ENCODE measurements at places on chromosomes 12 and 14.

DNA sequence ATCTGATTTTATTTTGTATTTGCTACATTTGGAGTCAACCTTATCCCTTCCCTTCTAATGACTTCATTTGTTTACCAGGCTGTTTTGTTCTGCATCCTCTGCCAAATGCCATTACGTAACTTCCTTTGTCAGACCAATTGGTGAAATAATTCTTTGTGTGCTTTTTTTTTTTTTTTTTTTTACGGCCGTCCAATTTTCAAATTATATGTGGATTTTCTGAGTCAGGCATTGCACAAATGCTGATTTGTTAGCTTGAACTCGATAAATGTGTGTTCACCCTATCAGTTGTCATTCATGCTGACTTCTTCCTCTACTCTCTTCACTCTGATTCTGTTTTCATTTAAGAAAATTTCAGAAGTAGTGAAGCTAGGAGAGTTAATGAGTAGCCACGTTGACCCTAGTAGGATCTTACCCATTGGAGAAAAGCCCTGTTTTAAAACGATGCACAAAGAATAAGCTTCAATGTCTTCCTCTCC lies 386.2 kb downstream of the DIO2 start:
- no peak for DNase-seq

- peak; percentile 57 for DNase-seq
Measured at GRCh38 chr14:22822571-22823098, 7.1 kb upstream of the MRPL52 start.

- DNase-seq = no peak
Measured at GRCh38 chr14:46058964-46059563, 592.5 kb downstream of the RPL10L start.

GRCh38 chr12:62640910-62641448 lies 174.4 kb downstream of the MON2 start:
- peak; percentile 31 for DNase-seq

DNA sequence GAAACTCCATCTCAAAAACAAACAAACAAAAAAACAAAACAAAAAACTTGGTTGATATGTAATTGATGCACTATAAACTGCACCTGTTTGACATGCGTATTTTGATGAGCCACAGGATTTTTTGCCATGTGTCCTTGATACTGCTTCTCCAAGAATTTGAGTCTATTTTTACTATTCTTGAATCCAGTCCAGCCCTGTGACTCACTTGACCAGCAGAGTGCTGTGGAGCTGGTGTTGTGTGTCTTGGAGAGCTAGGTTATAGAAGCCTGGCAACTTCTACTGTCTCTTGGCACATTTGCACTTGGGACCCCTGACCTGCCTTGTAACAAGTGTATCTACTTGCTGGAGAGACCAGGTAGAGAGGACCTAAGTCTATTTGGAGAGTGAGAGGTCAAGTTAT lies 52.0 kb downstream of the KLRG1 start:
- no peak for DNase-seq

DNA sequence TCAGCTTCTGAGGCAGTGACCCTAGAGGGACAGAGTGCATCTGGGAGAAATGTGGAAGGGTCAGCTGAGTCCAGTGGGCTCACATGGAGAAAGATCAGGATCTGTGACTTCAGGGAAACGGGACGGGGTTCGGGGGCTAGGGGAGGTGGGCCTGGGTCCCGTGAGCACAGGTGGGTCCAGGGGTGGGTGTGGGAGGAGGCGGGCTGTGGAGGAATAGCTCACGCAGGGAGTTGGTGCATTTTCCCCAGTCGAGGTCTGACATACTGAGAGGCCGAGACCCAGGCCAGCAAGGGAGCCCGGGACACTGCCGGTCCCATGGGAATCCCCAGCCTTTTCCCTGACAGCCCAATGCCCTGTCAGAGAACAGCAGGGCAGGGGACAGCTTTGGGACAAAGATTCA lies 93.1 kb downstream of the TNFAIP2 start:
- no peak for DNase-seq

DNA sequence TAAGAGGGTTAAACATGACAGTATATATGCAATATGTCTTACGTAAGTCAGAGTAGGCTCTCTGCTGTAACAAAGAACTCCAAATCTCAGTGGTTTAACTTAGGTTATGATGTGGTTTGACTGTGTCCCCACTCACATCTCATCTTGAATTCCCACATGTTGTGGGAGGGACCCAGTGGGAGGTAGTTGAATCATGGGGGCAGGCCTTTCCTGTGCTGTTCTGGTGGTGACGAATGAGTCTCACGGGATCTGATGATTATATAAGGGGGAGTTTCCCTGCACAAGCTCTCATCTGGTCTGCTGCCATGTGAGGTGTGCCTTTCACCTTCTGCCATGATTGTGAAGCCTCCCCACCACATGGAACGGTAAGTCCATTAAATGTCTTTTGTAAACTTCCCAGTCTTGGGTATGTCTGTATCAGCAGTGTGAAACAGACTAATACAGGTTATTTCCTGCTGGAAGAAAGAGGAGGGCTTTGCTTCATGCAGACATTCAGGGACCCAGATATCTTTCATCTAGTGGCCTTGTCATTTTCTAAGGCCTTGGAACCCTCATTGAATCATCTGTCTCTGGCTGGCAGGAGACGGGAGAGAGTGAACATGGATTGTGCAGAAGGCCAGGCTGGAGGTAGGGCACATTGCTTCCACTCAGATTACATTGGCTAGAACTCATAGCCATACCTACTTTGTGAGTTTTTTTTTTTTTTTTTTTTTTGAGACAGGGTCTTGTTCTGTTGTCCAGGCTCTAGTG lies 96.1 kb downstream of the CRADD start:
- DNase-seq = peak; percentile 28

DNA sequence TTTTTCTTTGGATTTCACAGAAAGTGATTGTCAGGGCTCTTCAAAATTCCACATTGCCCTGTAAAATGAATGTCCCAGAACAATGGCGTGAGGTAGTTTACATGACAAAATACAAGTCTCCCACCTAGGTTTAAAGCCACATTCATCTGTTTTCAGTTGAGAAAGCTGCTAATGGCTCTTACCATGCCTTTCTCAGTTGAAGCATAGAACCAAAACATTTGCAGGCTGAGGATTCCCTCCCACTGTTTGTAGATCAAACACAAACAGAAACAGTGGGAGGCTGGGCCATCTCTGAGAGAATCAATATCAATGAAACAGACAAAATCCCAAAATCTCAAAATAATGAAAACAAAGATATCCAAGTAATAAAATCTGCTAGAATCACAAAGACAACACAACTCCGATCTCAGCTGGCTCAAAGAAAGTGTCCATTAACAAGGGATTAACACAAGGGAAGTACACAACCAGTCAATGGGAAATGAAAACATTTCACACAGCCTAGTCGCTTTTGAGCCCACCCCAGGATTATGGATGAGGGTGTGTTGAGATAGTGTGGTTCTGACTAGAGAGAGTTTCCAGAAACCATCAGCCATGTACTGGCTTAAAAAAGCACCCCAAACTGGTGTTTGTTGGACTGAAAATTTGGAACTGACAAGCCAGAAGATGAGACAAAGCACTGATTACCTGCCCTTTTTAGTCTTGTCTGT lies 54.5 kb upstream of the TMEM260 start:
- no peak for DNase-seq

DNA sequence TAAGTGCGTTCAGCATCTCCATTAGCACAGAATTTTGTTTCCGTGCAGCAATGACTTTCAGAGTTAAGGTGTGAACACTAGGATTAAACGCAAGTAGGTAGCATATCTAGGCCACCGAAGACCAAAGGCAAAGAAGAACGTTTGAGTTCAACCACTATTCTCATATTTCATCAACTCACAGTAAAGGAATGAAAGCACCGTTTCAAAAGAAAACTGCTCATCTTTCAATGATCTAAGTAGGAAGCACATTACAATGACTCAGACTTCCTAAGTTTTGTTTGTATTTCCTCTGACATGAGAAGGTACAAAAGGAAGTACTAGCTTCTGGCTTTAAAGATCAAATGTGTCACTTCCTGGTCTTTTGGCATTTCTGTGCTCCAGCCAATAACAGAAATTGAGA lies 57.6 kb downstream of the ACADS start:
- DNase-seq = no peak

DNA sequence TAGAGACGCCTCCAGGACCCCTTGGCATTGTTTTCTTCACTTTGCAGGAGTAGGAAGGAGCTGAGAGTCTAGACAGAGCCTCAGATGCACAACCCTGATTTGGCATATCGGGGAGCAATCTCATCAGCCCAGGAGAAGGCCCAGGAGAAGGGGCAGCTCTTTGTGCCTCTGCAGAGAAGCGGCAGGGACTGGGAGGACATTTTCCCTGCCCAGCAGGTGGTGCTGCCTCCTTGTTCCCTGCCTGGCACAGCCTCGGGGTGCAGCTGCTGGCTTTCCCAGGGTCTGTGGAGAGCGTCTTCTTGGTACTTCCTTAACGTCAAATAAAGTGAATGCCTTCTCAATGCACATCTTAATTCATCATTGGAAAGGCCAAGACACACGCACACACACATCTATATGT lies 419.5 kb downstream of the TMEM121 start:
- DNase-seq = no peak

GRCh38 chr12:86735072-86735471 lies 478.9 kb upstream of the MGAT4C start:
- no peak for DNase-seq

DNA sequence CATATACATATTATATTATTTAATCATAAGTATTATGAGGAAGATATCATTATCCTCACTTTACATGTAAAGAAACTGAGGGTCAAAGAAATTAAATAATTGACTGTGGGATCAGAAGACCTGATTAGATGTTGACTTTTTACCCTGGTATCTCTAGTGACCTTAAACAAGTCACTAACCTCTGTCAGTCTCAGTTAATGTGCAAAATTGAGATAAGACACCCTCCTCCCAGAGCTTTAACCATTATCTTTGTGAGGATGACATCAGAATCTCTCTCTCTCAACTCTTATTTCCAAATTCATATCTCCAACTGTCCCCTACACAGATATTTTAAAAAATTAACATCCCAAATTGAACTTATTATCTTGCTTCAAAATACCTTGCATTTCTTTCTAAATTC lies 177.8 kb downstream of the KLHL28 start:
- DNase-seq = no peak

DNA sequence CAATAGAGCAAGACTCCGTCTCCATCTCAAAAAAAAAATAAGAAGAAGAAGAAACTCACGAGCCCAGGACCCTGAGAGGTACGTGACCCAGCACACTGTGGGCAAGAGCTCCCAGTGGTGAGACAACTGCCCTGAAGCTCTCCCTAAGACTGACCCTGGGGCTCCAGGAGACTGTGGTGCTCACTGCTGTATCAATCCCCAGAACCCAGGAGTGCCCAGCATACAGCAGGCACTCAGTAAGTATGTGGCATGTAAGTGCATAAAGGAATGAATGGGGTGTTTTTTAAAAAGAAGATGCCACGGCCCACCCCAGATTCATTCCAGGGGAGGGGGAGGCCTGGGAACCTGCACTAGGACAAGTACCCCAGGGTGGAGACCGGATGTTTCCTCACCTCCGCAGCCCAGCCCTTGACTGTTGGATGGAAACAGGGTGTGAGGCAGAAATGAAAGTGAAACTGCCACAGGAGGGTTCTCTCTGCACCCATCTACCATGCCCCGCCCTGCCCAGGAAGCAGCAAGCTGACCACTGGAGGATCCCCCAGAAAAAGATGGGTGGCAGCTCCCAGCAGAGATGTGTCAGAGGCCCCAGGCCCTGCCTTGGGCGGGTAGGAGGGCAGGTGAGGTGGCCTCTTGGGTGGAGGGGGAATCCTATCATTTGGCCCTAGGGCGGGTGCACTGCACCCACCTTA lies 12.2 kb downstream of the ITPK1 start:
- peak; percentile 69 for DNase-seq

DNA sequence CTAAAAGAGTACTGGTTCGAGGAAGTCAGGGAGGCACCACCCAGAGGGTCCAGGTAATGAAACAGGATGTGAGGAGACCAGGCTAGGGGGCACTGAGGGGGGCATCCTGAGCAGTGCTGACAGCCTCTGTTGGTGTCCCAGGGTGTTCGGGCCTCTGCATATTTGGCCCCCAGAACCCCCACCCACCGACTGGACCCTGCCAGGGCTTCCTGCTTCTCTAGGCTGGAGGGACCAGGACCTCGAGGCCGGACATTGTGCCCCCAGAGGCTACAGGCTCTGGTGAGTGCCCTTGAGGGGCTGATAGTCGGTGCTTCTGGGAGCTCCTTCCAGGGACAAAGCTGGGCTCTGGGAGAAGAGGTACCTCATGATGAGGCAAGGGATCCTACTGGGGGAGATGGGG lies 2.6 kb downstream of the TROAP start:
- no peak for DNase-seq

DNA sequence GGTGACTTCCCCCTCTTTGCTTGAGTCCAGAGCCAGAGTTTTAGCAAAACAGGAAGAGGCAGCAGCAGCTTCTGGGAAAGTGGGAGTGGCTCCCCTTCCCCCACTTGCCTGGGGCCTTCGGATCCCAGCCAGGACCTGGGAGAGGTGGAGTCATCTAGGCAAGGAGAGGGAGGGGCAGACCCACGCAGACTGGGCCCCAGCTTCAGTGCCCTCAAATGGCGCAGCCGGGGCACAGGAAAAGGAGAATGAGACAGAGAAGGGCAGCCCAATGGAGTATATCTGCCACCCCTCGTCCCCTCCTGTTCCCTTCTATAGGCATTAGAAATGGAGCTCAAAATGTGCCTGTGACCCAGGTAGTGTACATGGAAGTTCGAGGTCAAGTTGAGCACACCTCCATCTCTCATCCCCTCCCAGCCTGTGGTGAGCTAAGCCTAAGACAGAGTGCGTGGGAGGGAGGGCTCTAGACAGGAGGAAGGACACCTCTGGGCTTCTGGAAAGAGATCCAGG lies 9.3 kb upstream of the HDAC7 start:
- DNase-seq = no peak

DNA sequence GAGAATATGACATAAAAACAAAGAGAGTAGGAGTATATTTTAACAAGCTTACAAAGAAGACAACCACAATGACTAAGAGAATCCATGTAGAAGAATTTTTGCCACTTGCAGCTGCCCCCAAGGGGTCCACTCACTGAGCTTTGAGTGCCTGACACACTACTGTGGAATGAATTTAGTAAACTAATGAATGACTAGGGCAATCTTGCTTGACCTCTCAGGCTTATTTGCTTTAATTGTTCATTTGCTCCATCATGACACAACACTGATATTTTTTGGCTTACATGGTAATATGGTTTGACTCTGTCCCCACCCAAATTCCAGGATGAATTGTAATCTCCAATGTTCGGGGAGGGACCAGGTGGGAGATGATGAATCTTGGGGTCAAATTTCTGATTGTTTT lies 249.1 kb upstream of the FAR2 start:
- DNase-seq = no peak

DNA sequence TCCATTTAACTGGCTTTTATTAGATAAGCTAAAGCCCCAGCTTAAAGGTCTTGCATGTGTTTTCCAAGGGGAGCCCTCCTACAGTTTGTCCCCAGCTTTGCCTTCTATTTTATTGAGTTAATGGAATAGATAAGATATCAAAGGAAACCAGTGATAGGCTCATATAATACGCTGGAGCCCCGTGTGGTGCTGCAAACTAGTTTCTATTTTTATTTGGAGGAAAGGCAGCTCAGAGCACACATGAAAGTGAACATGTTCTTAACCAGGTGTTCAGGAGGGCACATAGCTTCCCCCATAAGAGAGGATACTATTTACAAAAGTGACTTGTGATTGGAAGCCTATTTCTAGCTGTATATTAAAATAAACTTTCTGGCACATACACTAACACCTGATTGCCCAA lies 251.7 kb downstream of the PDZRN4 start:
- DNase-seq = no peak

- no peak for DNase-seq
Measured at GRCh38 chr14:98507264-98507663, 764.7 kb downstream of the BCL11B start.

All from stimulated activated CD8-positive, alpha-beta memory T cell treated with anti-CD3 and anti-CD28 coated beads, Interleukin-15, amount 100 ng/mL, for 48 hours (primary cell).